ENCODE measurements at places on chromosomes 6 and 20. TPM values are rescaled to one million over a fixed set of nuclear protein-coding genes. Genes with fewer than 3 reads are reported as not detected.

GRCh38 chr20:9126527-9126926 is 57.6 kb downstream of the PLCB4 start:
- no peak overlapping the region for H3K4me3 ChIP-seq
- peaks cover 1% of the 10 kb centered on the region for H3K36me3 ChIP-seq
- no peaks in the 10 kb centered on the region for H3K4me1 ChIP-seq
- H3K27me3 ChIP-seq = no peaks in the 10 kb centered on the region

GRCh38 chr6:2911171-2911570 is 8.1 kb upstream of the SERPINB9 start:
- H3K27me3 ChIP-seq = no peaks in the 10 kb centered on the region
- H3K4me1 ChIP-seq = peaks cover 46% of the 10 kb centered on the region
- H3K36me3 ChIP-seq = no peaks in the 10 kb centered on the region
- H3K4me3 ChIP-seq = no peak overlapping the region
- no peak overlapping the region for H3K27ac ChIP-seq
- no peak for DNase-seq

DNA sequence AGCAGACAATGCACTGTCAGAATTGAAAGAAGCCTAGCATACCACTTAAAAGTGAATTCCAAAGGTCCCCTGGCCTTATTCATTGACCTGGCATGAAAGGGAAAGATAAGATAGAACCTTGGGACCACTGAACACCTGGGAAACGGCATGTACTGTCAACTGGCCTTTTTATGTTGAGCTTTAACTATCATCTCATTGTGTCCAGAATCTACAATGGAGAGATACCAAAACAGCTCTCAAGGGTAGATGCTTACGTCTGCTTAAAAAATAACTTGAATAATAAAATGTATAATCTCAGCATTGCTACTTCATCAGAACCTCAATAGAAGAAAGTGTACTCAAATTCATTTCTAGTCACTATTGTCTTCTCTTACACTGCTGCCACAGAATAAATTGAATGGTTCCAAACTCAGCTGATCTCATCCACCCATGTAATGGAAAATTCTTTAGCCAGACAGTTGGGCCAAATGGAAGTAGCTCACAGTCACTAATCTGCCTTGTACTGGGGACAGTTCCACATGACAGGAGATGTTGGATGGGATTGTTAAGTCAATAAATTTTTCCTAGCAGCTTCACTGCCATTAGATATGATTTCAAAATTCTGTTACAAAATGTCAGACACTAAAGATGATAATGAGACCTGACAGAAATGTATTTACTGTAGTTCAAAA is 93.8 kb downstream of the MLIP start:
- no peaks in the 10 kb centered on the region for H3K27me3 ChIP-seq
- no peak overlapping the region for H3K4me3 ChIP-seq
- H3K36me3 ChIP-seq = no peaks in the 10 kb centered on the region
- DNase-seq = no peak

GRCh38 chr6:35454391-35455110 is 2.4 kb downstream of the FANCE start:
- no peak overlapping the region for H3K27ac ChIP-seq
- H3K4me1 ChIP-seq = peaks cover 45% of the 10 kb centered on the region
- DNase-seq = no peak
- peaks cover 14% of the 10 kb centered on the region for H3K36me3 ChIP-seq
- H3K4me3 ChIP-seq = peak overlapping the region; percentile 83

DNA sequence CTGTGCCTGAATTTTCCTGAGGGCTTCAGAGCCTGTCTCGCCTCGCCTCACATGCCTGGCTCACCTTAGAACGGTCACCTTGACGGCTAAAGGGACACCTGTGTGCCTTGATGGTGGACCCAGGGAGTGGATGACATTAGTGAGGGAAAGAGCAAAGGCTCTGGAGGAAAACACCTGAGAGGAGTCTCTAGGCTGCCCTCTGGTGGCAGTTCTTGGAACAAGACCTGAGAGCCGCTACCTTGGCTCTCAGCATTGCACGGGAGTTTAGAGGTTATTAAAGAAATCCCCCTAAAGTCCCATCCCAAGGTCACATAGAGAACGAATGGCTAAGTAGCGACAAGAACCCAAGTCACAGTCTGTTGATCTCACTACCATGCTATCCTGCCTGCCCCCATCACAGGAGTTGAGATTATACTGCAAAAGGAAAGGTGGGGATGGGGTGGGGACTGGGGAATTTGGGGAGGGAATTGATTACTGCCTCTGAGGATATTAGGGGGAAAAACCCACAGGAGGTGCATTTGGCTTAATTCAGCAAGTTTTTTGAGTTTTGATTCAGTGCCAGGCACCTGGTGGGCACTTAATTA is 7.9 kb upstream of the CDSN start:
- DNase-seq = peak; percentile 77
- peaks cover 7% of the 10 kb centered on the region for H3K4me1 ChIP-seq
- peaks cover 6% of the 10 kb centered on the region for H3K27me3 ChIP-seq
- no peak overlapping the region for H3K27ac ChIP-seq
- H3K36me3 ChIP-seq = no peaks in the 10 kb centered on the region

DNA sequence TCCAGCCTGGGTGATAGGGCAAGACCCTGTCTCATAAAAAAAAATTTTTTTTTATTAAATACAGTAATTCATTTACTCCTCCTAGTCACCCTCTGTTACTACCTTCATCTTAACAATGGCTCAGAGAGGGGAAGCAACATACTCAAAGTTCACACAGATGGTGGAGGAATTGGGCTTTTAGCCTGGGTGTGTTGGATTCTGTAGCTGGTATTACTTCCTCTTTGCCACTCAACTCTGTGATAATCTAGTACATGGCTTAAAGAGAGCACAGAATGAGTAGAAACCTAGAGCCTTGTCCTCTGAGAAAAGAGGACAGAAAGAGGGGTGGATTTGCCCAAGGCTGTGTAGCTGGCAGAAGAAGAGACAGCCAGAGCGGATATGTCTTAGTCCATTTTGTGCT is 96.6 kb downstream of the DLGAP4 start:
- H3K4me1 ChIP-seq = no peaks in the 10 kb centered on the region
- H3K27me3 ChIP-seq = peaks cover 42% of the 10 kb centered on the region
- no peak for DNase-seq
- no peak overlapping the region for H3K27ac ChIP-seq
- no peak overlapping the region for H3K4me3 ChIP-seq
- H3K36me3 ChIP-seq = no peaks in the 10 kb centered on the region

- no peak overlapping the region for H3K4me3 ChIP-seq
- H3K27me3 ChIP-seq = no peaks in the 10 kb centered on the region
- no peak for DNase-seq
These were observed 262.3 kb downstream of the CDH4 start for GRCh38 chr20:61514396-61514795.

DNA sequence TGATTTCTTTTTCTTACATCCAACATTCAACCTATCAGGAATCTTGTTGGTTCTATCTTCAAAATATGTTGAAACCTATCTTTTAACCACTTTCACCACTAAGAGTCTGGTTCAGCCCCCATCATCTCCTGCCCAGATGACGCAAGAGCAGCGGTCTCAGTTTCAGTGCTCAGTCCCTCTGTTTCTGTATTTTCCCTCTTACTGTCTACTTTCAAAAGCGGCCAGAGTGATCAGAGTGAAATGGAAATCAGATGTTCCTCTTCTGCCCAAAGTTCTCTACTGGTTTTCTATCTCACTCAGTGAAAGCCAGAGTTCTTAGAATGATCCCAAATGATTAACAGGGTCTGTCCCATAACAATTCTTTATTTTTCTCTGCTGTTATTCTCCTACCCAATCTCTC is 147.9 kb upstream of the PDE7B start:
- peak; percentile 47 for DNase-seq
- H3K4me1 ChIP-seq = peaks cover 22% of the 10 kb centered on the region
- peak overlapping the region; percentile 18 for H3K27ac ChIP-seq

GRCh38 chr20:25539742-25540672 is 45.3 kb downstream of the NINL start:
- H3K4me3 ChIP-seq = no peak overlapping the region
- no peaks in the 10 kb centered on the region for H3K36me3 ChIP-seq
- no peaks in the 10 kb centered on the region for H3K27me3 ChIP-seq
- H3K27ac ChIP-seq = no peak overlapping the region

DNA sequence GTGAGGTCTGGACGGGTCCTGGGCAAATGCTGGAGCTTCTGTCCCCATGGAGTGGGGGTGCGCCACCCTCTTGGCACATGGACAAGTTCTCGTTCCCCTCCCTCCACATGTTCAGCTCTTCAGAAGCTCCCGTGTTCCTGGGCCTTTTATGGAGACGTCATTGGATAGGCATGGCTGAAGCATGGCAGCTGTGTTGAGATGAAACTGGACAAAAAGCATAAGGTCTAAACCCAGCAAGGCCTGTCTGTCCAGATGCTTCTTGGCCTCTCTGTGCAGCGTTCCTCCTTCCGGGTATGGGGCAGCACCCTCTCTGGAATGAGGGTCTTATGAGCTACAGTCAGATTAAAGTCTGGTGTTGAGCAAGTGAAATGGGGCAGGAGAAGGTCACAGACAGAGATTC is 26.8 kb downstream of the TBC1D20 start:
- H3K4me1 ChIP-seq = peaks cover 85% of the 10 kb centered on the region
- peaks cover 13% of the 10 kb centered on the region for H3K36me3 ChIP-seq
- H3K27me3 ChIP-seq = no peaks in the 10 kb centered on the region
- no peak overlapping the region for H3K27ac ChIP-seq
- H3K4me3 ChIP-seq = no peak overlapping the region

DNA sequence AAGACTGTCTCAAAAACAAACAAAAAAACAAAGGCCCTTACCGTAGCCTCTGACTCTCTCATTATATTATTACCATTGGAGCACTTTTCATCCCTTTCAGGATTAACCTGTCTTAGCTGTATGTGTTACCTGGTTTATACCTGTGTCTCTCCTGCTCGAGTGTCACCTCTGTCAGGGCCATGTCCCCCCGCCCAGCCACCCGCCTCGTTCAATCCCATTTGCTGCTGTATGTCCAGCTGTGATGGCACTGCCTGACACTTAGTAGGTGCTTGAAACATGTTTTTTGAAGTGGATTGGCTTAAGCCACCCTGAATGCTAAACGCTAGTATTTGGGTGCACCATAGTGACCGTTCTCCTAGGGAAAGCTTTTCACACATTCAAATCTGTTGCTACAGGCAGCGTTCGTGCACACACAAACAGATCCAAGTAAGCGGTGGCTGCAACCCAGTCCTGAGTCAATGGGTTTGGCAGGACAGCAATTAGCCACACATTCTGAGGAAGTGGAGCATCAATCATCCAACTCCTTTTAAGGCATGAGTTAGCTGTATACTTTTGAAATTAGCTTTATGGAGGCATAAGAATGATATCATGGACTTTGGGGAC is 98.9 kb upstream of the ZNF217 start:
- H3K27me3 ChIP-seq = no peaks in the 10 kb centered on the region
- peak; percentile 29 for DNase-seq
- no peak overlapping the region for H3K27ac ChIP-seq
- no peaks in the 10 kb centered on the region for H3K36me3 ChIP-seq

DNA sequence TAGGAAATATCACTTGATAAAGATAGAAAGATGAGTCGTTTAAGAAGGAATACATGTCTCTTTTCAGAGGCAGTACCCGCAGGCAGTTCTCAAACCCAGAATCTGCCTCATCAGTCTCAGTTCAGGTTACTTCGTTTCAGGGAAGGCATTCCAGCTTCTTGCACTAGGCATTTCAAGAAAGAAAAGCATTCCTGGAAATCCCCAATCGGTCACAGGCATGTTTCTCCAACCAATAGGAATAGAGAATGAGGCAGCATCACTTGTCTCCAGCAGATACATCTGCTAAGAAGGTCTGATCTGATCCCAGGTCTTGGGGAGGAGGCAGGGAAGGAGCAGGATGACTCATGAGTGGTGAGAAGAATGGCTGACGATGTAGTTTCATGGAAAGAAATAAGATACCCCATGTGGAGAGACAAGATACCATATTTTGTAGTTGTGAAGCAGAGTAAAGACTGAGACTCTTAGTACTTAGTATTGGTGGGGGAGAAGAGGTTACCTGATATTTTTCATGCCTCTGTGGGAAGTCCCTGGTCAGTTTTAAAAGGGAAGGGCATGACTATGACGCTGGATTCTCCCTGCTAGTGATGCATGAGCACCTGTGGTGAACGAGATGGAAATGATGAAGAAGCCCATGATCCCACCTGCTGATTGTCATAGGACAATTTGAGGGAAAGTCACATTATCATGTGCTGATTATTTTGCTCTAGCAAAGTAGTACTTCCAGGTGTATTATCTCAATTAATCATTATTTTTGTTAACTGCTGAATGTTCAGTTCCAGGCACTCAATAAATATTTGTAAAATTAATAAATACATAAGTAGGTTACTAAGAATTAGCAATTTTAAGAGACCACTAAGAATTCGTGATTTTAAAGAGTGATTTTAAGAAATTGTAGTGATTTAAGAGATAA is 20.3 kb upstream of the HLA-DRB1 start:
- H3K27me3 ChIP-seq = no peaks in the 10 kb centered on the region
- peak; percentile 49 for DNase-seq
- H3K4me1 ChIP-seq = no peaks in the 10 kb centered on the region
- H3K36me3 ChIP-seq = no peaks in the 10 kb centered on the region

DNA sequence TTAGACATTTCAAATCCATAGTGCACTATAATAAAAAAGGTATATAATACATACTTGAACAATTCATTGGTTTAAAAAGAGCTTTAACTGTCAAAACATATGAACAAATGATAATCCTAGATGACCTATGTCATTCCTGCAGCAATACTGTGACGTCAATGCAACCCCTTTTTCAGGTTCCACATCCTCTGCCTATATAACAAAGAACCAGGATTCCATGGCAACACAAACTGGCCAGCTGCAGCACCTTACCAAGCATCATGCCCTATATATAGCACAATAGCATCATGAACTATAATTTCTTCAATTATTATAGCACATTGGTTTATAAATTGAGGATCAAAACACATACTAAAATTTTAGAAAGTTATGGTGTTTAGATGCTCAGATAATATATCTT is 578 bp upstream of the PTCHD4 start:
- H3K4me1 ChIP-seq = no peaks in the 10 kb centered on the region
- no peaks in the 10 kb centered on the region for H3K36me3 ChIP-seq
- no peak overlapping the region for H3K4me3 ChIP-seq
- no peak for DNase-seq

GRCh38 chr6:42281570-42281969 is 63.9 kb upstream of the MRPS10 start:
- peaks cover 10% of the 10 kb centered on the region for H3K36me3 ChIP-seq
- peak overlapping the region; percentile 41 for H3K27ac ChIP-seq
- peak; percentile 35 for DNase-seq
- H3K4me3 ChIP-seq = peak overlapping the region; percentile 71

DCBLD1 gene
- 2.9 TPM for total RNA-seq

TCP11 gene
- not detected for total RNA-seq

EYS gene
- total RNA-seq = not detected

ADAM33 gene
- total RNA-seq = not detected

FOXC1 gene
- total RNA-seq = 0.30 TPM

ZNF335 gene
- total RNA-seq = 28.4 TPM

SH3BGRL2 gene
- total RNA-seq = 0.63 TPM

DYNLT2 gene
- total RNA-seq = 2.7 TPM

MEP1A gene
- not detected for total RNA-seq

SCGN gene
- total RNA-seq = not detected

PACRG gene
- total RNA-seq = not detected

TP53TG5 gene
- 0.83 TPM for total RNA-seq

ARMC12 gene
- 5.2 TPM for total RNA-seq

C20orf144 gene
- total RNA-seq = 0.23 TPM

TINAG gene
- total RNA-seq = not detected

Measured in activated T-cell treated with anti-CD3 and anti-CD28 coated beads, Interleukin-2, amount 50 U/mL, for 72 hours (primary cell).